Stimulated activated CD8-positive, alpha-beta memory T cell treated with anti-CD3 and anti-CD28 coated beads, Interleukin-7, amount 100 ng/mL, for 48 hours (primary cell): ENCODE measurements at places on chromosomes 7 and 10.
A peak's percentile ranks its signal among the peaks of the same experiment; 100 is the strongest.

DNA sequence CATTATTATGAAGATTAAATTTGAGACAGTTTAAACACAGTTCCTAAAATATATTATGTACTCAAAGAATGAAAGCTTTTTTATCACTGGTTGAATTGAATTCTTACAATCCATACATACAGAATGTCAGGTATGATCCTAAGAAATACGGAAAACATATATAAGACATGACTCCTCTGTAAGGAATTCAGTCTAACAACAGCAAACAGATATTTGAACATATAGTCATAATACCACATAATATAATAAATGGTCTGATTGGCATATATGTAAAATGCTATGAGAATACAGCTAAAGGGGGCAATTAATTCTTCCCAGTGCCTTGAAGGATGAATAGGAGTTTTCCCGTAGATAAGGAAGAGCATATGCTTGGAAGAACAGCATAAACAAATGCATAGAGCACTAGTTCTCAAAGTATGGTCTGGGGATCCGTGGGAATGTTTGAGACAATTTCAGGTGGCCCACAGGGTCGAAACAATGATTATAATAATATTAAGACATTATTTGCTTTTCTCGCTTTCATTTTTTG is 10.6 kb upstream of the ARID5B start:
- DNase-seq, result no peak

DNA sequence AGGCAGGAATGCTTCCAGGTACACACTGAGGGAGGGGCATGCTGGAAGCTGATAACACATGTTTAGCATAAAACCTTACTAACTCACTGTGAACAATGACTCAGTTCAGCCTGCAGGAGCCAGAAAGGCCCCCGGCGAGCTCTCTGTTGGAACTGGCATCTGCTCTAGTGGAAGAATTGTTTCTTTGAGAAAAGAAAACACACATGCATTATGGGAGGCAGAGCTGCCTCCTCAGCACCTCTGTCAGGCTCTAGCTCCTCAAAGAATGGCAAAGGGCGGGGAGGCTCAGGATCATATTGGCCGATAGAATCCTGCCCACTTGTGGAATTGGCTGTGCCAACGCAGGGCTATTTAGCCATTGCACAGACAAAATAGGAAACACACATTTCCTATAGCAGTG is 338.3 kb downstream of the CXCL12 start:
- no peak for DNase-seq

DNA sequence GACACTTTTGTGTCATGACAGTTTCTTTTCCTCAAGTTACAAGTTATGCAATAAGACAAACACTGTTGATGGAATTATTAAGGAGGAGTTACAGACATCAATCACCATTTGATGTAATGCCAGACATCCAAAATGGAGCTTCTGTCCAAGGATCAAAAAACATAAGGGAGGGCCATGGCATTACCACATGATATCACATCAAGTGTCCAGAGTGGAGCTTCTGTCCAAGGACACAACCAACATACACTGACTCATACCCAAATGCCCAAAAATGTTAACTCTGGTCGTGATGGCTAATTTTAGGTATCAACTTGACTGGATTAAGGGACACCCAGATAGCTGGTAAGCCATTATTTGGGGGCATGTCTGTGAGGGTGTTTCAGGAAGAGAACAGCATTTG is 140.4 kb downstream of the DOCK4 start:
- DNase-seq, result no peak

DNA sequence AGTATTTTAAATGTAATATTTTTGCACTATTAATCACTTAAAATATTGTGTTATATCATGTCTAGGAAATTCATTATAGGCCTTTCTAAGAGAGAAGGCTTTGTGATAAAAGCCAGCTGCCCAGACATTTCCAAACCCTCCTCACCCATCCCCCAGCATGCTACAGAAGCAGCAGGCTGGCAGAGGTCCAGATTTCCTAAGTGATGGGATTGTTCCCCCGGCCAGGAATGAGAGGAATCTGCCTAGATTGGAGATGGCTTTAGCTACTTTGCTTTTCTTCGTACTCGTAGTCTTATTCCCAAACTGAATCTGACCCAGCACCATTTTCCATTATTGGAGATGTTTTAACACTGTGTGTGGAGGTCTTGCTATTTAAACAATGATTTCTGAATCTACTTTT is 29.4 kb downstream of the CDK14 start:
- no peak for DNase-seq

GRCh38 chr7:69149804-69150782 is 448.2 kb upstream of the AUTS2 start:
- no peak for DNase-seq

DNA sequence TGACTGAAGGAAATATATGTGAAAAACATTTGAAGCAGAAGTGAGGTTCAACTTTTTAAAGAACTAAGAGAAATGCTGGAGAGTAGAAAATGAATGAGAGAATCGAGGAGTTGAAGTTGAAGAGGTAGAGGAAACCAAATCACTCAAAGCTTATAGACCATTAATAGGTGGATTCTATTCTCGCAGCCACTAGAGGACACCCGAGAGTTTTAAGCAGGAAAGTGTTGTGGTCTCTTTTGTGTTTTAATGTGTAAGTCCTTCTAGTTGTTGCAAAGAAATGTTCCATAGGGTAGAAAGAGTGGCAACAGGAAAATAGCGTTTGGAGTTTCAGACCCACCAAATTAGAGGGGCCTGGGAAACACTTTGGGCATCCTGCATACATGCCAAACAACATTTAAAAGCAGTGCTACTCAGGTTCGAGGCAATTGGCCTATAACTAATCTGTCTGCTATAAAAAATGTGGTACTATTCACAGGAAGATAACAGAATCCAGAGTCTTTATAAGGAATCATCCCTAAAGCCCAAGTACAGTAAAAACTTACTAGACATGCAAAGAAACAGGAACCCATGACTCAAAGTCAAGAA is 75.3 kb upstream of the TAS2R16 start:
- DNase-seq, result no peak

- DNase-seq, result no peak
Measured at GRCh38 chr10:119658274-119658673, 7.1 kb downstream of the BAG3 start.

- DNase-seq, result peak; percentile 83
Measured at GRCh38 chr10:30529373-30529998, 95.5 kb downstream of the MAP3K8 start.

DNA sequence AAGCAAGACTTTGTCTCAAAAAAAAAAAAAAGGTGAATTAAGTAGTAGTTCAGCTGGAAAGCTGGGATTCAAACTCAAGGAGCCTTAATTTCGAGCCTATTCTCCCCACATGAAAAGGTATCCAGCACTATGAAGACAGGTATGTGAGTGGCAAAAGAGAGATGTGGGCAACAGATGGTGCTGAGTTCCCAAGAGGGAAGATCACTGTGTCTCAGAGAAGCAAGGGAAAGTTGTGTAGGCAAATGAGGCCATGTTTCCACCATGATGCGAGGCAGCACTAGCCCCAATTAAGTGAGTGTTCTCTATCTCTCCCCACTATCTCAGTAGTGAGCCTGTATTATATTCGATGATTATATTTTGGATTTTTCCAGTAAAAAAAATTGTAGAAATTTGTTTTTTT is 19.8 kb upstream of the ST7 start:
- no peak for DNase-seq

- DNase-seq, result no peak
Measured at GRCh38 chr10:29304264-29304994, 15.6 kb downstream of the LYZL1 start.

- no peak for DNase-seq
Measured at GRCh38 chr10:89954061-89954460, 252.7 kb downstream of the KIF20B start.

DNA sequence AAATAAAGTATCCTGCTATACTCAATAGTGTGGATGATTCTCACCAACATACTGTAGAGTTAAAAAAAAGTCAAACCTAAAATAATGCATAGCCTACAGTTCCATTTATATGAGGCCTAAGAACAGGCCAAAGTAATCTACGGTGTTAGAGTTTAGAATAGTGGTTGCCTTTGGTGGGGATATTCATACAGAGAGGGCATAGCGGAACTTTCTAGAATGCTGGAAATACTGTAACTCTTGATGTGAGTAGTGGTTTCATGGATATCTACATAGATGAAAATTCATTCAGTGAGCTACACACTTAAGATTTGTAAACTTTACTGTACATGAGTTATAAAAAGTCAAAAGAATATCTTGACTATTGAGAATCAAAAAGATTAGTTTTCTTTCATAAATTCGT is 349.9 kb upstream of the NFE2L3 start:
- no peak for DNase-seq

GRCh38 chr10:77164616-77165311 is 472.8 kb downstream of the KCNMA1 start:
- DNase-seq, result no peak

GRCh38 chr10:101552442-101552841 is 35.6 kb downstream of the POLL start:
- no peak for DNase-seq
